ENCODE measurements at places on chromosomes 7 and 10.

DNA sequence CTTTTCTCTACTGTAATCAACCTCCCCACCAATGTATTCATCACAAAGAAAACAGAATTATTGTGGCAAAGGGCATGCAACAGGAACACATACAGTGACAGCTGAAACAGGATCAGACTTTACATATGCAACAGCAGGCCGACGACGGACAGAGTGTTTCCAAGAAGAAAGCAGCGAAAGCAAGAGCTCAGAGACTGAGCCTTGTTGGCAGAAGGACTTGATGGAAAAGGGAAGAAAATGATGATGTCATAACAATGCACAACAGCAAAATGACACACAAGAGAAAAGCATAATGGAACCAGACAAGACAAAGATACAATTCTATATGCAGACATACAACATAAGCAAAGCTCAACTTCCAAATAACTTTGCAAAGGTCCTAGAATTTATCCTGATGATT lies 106.5 kb downstream of the ARHGAP12 start:
- DNase-seq, result no peak

DNA sequence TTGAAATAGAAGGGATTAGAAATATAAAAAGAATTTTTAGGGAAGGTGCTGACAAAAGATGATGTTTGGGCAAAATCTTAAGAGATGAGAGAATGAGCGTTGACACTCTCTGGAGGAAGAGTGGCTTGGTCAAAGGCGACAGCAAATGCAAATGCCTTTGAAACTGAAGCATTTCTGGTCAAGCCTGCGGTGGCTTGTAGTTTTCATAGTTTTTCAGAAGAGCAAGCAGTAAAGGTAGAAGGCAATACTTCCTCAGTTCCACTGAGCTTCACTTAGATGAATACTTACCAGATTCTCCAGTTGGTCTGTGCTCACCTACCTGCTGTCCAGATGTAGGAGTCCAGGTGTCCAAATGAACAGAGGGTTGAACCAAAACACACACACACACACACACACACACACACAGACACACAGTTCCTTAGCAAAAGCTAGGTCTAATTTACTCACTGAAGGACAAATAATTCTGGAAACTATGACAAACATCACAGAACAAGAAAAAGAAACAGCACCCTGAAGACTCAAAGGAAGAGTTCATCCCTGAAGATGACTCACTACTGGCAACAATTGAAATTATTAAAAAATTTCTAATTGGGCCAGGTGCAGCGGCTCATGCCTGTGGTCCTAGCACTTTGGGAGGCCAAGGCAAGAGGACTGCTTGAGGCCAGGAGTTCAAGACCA lies 12.1 kb upstream of the STK17A start:
- DNase-seq, result no peak

DNA sequence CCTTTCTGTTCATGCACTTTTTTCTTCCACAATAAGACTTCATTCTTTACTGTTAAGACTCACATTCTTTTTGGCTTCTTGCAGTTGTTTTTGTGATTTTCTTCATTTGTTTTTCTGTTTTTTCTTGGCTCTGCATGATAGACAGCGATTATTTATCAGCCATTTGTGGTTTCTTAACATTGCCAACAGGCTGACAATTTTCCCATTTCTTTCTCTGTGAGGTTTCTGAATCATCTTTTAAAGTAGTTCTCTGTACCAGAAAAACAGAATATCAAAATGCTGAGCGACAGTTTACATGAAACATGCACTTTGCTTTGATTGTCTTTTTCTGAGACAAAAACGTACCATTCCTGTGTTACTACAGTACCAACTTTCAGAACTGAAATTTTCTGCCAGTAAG lies 334.2 kb upstream of the MAGI2 start:
- DNase-seq, result no peak

DNA sequence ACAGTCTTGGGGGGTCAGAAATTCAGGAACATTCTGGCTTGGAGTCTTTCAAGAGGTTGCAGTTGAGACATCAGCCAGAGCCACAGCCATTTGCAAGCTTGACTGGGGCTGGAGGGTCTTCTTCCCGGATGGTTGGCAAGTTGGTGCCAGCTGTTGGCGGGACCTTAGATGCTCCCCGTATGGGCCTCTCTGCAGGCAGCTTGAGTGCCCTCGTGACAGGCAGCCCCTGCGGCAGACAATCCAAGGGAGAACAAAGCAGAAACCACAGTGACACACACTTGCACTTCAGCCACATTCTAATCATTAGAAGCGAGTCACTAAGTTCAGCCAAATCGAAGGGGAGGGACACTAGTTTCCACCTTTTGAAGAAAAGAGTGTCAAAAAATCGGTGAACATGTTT lies 59.4 kb upstream of the MXI1 start:
- no peak for DNase-seq

- no peak for DNase-seq
These were observed 47.6 kb downstream of the PDGFA start for GRCh38 chr7:471866-472639.

- DNase-seq, result no peak
These were observed 163.1 kb downstream of the PRKCQ start for GRCh38 chr10:6416892-6417512.

GRCh38 chr7:80942261-80943041 lies 23.6 kb upstream of the SEMA3C start:
- DNase-seq, result no peak

DNA sequence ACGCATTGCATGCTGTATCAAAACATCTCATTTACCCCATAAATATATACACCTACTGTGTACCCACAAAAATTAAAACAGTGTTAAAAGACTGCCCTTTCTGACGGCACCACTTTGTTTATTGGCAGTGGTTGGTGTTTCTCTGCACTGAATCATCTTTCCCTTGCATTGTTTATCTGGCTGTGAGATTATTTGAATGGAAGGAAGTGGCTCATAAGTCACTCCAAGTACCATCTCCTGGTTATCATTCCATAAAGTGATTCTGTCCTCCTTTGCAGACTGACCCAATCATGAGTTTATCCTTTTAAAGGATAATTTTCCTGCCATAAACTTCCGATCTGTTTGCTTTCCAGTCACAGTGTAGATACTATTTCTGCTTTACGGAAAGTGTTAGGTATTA lies 183.8 kb downstream of the CAMK1D start:
- DNase-seq, result no peak

- no peak for DNase-seq
These were observed 80.5 kb upstream of the CYP2C9 start for GRCh38 chr10:94858005-94858404.

- no peak for DNase-seq
These were observed 144.6 kb downstream of the SEMA3E start for GRCh38 chr7:83504330-83504729.

DNA sequence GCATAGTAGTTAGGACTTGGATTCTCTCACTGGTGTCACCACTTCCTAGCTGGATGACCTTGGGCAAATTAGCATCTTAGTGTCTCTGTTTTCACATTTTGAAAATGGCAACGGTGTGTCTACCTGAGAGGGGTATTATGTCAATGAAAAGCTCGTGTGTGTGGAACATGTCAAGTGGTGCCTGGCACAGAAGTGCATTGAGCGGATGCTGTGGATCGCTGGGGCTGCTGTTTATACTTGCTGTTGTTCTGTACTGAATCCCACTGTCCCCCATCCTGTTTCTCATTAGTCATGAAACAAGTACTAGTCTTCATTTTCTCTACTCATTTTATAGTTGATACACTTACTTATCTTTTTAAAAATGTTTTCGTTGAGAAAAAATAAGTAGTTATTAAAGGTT lies 26.1 kb downstream of the RBM33 start:
- DNase-seq, result no peak

GRCh38 chr7:49643321-49643720 lies 130.1 kb upstream of the VWC2 start:
- no peak for DNase-seq

DNA sequence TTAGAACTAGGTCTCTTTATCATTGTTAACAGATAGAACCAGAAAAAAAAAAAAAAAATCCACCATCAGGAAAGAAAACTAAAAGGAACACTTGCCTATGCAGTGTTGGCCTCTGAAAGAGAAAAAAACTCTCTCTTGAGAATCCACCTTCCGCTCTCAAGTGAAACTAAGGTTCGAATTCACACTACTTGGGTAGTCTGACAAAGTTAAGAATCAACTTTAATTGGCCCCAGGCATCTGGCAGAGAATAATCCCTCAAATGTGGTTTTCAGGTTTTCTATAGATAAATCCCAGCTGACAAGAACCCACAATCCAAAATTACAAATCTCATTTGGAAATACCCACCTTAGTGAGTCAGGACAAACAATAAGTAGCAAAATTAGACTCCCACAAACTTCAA lies 199.7 kb upstream of the LRRN3 start:
- DNase-seq, result no peak

DNA sequence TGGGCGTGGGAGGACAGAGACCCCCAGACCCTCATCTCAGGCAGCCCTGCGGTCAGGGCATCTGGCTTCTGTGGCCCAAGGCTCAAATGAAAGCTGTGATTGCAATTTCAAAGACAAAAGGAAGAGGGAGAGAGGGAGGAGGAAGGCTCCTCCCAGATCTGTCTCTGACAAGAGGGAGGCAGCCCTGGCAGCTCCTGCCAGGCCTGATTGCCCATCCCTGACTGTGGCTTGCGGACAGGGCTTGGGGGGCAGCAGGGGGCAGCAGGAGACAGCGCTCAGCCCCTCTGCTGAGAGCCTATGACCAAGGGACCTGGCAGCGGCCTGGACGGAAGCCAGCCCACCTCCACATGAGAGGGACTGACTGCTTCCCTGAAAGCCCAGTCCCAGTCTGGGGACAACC lies 91.8 kb downstream of the PTPRN2 start:
- no peak for DNase-seq

DNA sequence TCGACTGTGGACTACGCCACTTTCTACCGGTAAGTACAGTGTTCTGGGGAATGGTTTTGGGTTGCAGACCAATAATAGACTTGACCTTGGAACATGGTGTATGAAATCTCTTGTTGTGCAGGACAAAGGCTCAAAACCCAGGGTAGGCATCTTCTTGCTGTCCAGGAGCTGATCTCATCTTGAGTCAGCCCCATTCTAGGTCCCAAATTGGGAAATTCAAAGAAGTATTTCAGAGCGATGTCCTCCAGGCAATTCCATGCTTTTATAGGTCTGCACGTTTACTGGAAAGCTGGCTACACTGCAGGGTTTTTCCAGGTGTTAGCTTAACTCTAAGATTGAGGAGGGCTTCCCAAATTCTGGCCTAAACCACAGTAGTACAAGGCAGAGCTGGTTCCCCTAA lies 180.7 kb downstream of the BMPER start:
- no peak for DNase-seq

GRCh38 chr7:45203936-45204445 lies 46.4 kb downstream of the RAMP3 start:
- DNase-seq, result peak; percentile 56

GRCh38 chr10:133318494-133319127 lies 9.9 kb downstream of the ZNF511 start:
- DNase-seq, result peak; percentile 65

DNA sequence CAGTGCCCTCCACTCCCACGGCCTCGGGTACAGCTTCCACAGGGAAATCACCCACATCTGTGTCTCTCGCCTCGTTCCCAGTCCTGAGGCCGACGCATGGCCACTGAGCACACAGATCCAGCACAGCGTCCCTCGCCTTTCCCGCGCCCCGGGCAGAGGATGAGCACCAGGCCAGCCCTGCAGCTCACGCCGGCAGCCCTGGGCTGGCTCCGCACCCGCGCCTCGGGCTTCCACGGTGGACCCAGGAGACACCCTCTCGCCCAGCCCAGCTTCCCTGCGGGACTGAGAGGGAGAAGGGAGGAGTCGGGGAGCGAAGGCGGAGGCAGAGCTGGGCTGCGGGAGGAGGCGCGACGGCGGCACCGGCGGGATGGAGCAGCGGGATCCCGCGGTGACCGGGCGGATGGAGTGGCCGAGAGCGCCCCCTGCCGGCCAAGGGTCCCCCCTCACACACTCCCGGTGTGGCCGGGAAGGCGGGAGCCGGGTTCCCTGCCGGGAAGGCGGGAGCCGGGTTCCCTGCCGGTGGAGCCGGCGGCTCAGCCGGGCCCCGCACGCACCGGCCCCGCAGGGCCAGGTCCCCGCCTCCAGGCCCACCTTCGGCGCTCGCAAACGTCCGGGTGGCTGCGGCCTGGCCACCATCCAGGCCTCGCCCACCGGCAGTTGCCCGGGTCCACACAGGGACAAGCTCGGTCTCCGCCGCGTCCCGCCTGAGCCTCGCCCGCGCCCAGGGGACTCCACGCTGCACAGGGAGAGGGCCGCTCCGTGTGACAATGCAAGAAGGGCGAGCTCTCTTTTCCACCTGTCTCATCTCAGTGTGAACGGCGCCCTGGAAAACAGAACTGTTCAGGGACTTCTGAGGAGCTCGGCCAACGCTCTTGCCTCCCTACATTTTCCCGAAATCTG lies 110.3 kb upstream of the LANCL2 start:
- DNase-seq, result peak; percentile 72

GRCh38 chr7:5997210-5997808 lies 11.5 kb downstream of the PMS2 start:
- DNase-seq, result no peak
